ENCODE measurements at places on chromosomes 3 and 15.

- DNase-seq = no peak
Measured at GRCh38 chr3:127459891-127460290, 130.6 kb downstream of the TPRA1 start.

DNA sequence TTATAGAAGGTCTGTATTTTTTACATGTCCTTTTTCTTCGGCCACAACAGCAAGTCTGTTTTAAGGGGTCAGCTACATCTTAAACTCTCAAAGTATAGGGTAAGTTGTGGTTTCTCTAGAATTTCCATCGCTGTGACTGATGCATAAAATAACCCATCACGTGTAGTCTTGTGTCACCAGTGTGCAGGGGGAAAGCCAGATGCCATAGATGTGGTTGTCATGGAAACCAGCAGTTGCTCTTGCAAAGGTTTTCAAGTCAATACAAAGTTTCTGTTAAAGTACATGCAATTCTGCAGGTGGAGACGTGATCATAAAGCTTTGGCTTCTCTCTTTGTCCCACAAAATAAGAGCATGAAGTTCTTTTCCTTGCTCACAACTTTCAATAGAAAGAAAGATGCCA is 210.3 kb upstream of the ONECUT1 start:
- DNase-seq = no peak

GRCh38 chr15:49290191-49290590 is 120.1 kb downstream of the GALK2 start:
- no peak for DNase-seq

- DNase-seq = peak; percentile 80
Measured at GRCh38 chr3:133675631-133676335, 14.0 kb upstream of the TOPBP1 start.

DNA sequence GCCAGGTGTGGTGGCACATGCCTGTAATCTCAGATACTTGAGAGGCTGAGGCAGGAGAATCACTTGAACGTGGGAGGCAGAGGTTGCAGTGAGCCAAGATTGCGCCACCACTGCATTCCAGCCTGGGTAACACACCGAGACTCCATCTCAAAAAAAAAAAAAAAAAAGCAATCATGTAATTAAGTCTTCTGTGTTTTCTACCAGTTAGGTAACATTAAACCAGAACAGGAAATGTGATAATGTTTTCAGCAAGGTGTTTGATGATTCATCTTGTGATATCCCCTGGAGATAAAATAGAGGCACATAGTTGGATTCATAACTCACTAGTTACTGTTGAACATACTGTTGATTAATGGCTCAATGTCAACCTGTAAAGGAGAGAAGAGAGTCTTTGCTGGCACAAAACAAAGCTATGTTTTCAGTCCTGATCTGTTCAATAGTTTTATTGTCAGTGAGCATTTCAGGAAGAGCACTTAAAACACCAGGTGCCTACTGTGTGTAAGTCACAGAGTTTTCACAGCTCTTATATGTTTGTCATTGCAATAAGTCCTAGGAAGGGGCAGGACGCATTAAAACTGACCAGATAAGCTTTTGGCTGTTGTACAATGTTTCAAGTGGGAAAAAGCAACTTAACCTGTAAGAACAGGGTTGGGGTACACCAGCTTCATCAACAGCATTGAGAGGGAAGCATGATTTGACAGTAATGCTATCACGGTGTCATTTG is 19.5 kb downstream of the DNAJB11 start:
- DNase-seq = no peak

DNA sequence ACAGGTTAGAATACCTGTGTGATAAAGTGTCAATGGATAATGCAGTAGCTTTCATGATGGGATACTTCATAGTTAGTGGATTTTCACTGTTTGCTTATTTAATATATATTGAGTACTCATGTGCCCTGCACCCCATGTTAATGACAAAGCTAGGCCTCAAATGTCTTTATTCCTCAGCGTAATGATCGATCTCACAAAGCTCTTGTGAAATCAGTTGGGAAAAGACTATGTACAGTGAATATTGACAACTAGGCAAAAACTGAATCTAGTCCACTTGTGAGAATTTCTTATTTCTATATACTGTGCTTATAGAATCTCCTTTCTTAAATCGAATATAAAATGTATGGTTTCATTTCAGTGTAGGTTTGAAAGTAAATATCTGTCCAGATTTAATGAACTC is 17.9 kb downstream of the SMC4 start:
- DNase-seq = no peak

DNA sequence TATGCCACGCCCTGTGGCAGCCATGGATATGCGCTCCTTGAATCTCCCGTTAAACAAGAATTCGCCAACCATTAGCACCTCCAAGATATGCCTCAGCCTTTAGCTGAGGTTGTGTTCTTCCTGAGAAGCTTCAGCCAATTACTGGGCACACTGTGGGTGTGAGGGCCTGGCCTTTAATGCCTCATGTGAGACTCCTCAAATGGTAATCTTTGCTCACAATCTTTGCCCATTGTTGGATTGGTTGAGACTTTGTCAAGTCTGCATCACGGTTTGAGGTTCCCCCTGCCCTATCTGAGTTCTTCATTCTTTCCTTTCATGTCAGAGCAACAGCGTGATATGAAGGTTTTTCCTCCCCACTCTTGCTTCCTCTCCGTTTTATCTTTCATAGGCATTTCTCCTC is 108.1 kb upstream of the CCDC54 start:
- DNase-seq = no peak

DNA sequence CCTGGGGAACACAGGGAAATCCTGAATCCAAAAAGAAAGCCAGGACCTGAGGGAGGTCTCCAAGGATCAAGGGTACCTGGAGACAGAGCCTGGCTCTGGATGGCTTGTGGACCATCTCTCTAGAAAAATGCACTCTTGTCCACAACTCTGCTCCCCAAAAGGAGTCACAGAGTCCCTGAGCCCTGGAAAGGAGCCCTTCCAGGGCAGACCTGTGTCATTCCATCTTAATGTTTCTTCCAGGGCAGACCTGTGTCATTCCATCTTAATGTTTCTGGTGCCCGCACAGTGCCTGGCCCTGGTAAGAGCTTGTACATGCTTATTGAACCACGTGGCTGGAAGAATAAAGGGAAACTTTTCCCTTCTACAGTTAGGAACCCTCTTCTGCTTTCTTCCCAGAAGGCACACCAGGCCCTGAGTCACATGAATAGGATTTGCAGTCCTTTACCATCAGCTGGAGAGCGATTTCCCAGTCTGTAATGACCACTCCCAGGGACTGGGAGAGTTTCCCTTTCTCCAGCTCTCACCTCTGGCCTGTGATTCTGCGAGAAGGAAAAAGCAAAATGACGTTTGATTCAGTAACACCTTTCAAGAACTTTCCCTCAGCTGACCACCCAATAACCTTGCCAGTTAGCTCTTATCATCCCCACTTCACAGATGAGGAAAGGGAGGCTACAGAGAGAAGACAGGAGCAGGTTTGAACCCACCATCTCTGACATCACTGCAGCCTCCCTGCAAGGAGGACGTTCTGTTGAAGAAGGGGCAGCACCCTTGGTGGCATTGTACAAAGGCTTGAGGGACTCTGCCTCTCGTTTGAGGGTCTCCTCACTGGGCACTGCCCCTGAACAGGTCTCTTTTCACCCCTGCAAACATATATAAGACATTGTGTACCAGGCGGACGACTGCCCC is 35.8 kb upstream of the SLCO2A1 start:
- DNase-seq = no peak

GRCh38 chr3:13303410-13303809 is 116.7 kb downstream of the NUP210 start:
- no peak for DNase-seq

All from HuH-7.5 (cell line).